ENCODE measurements at places on chromosomes 12 and 14. TPM values are rescaled to one million over a fixed set of nuclear protein-coding genes. Genes with fewer than 3 reads are reported as not detected.

The KLHDC1 gene
- total RNA-seq, result 15.9 TPM

The ACVRL1 gene
- 11.5 TPM for total RNA-seq

The CCDC177 gene
- 6.9 TPM for total RNA-seq

The YEATS4 gene
- total RNA-seq, result 31.5 TPM

The DENR gene
- 46.6 TPM for total RNA-seq

The DCN gene
- total RNA-seq, result 46.3 TPM

The PTPN21 gene
- 9.0 TPM for total RNA-seq

The RNASE7 gene
- not detected for total RNA-seq

The CCNT1 gene
- total RNA-seq, result 44.0 TPM

The FAM90A1 gene
- 0.16 TPM for total RNA-seq

The RAD52 gene
- 16.7 TPM for total RNA-seq

The MYO1H gene
- 0.16 TPM for total RNA-seq

The CATSPERB gene
- total RNA-seq, result 3.7 TPM
